ENCODE measurements at places on chromosomes 5 and 9.
A peak's percentile ranks its signal among the peaks of the same experiment; 100 is the strongest.

- H3K4me1 ChIP-seq, result no peaks in the 10 kb centered on the region
- H3K4me3 ChIP-seq, result no peak overlapping the region
- no peak for DNase-seq
- no peaks in the 10 kb centered on the region for H3K27me3 ChIP-seq
Observed at GRCh38 chr5:171840066-171840465, 54.4 kb downstream of the SMIM23 start.

GRCh38 chr9:95505072-95505716 lies 11.6 kb downstream of the PTCH1 start:
- DNase-seq, result no peak
- peak overlapping the region; percentile 65 for H3K4me3 ChIP-seq
- no peak overlapping the region for H3K27ac ChIP-seq
- peaks cover 34% of the 10 kb centered on the region for H3K4me1 ChIP-seq
- peaks cover 72% of the 10 kb centered on the region for H3K36me3 ChIP-seq

- no peak overlapping the region for H3K27ac ChIP-seq
- H3K4me3 ChIP-seq, result no peak overlapping the region
- H3K4me1 ChIP-seq, result peaks cover 7% of the 10 kb centered on the region
- H3K36me3 ChIP-seq, result no peaks in the 10 kb centered on the region
- H3K27me3 ChIP-seq, result no peaks in the 10 kb centered on the region
- no peak for DNase-seq
Observed at GRCh38 chr5:20105915-20106314, 117.9 kb upstream of the CDH18 start.

DNA sequence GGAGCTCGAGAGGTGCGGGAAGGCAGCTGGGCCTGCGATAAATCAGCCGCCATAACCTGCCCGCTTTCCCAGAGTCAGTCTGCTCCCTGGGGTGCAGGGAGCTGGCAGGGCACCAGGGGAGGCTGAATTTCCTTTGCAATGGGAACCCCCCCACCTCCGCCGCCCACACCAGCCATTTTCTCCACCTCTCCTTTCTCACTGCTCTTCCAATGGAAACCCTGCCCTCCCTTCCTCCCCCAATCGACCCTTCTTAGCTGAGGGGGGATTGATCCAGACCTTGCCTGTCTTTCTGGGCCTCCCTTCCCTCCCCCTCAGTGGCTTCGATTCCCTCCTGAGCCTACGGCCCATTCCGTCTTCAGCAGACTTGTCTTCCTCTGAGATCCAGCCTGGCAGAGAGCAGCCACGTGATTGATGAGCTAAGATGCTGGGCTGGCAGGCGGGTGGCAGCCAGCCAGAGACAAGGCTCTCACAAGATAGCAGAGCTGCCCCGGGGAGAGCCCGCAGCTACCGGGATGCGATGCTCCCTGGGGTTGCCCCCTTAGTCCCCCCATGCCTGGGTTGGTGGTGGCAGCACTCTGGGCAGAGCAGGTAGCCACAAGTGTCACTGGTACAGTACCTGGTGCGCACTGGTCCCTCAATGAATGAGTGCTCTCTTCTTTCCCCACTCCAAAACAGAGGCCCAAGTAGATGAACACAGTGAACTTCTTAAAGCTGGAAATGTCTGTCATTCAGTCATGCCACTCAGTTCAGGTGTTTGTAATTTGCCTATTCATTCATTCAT lies 53.7 kb upstream of the FABP6 start:
- no peaks in the 10 kb centered on the region for H3K27me3 ChIP-seq
- H3K4me3 ChIP-seq, result no peak overlapping the region
- peaks cover 3% of the 10 kb centered on the region for H3K4me1 ChIP-seq
- no peak overlapping the region for H3K27ac ChIP-seq
- no peak for DNase-seq
- no peaks in the 10 kb centered on the region for H3K36me3 ChIP-seq

DNA sequence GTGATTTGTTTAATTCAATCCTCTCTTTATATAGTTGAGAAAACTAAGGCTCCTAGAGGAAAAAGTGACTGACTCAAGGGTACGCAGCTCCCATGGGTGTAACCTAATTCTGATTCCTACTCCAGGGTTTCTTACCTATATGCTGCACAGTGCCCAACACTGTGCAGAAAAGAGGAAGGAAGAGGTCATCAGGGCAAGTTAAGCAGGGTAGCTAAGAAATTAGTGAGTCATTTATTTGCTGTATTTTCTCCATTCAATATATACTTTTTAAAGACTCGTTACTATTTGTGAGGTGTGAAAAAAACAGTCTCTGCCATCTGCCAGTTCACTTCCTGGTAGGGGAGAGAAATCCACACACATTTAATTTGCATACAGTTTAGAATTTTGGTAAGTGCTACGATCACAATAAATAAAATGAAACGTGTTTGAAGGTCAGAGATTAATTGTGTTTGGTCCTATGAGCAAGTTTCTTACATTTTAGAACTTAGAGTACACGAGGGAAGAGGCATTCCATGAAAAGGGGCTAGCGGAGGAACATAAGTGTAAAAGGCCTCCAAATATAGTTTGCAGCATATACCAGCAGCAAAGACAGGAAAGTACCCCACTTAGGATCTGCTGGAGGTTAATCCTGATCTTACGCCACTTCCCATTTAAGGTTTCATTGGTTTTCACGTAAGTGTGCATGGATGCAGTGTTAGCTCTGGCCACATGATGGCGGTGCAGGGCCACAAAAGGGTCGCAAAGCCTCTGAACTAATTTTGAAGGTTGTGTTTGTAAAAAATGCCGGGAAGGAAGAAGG lies 59.9 kb upstream of the TLR4 start:
- H3K4me3 ChIP-seq, result no peak overlapping the region
- peaks cover 8% of the 10 kb centered on the region for H3K4me1 ChIP-seq
- H3K27me3 ChIP-seq, result no peaks in the 10 kb centered on the region
- peak; percentile 62 for DNase-seq
- no peak overlapping the region for H3K27ac ChIP-seq

All from neuronal stem cell (in vitro differentiated cells).